ENCODE measurements at places on chromosomes 2 and 18.

GRCh38 chr18:35030277-35030989 lies 10.8 kb upstream of the MAPRE2 start:
- peak; percentile 50 for DNase-seq

GRCh38 chr2:82342356-82342755 lies 2037.8 kb upstream of the LRRTM1 start:
- no peak for DNase-seq

DNA sequence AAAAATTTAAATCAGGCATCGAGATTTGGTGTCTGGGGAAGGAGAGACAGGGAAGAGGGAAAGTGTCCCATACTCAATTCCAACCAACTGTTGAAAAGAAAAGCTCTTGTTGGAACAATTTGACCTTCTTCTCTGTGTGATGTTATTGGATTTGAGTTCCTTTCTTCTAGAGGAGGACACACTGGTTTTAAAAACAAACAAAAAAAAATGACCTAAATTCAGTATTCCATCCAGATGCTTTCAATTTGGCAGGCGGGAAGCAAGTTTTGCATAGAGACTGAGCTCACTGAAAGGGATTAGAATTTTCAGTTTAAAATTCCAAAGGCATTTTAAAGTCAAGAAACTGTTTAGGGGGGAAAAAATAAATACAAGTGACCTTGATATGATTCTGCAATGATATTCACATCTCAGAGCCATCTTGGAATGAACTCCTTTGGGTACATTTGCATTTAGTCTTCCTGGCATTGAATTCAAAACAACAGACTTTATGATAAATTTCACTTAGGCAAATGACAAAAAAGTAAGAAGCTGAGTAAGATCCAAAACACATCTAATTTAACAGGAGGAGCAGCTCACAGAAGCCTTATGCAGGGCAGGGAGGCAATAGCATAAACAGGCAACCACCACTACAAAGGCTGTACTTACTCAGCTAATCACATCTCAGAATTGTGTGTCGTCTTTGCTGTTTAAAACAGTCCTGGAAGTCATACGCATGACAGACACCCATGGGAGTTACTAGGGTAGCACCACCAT lies 126.8 kb downstream of the CDH20 start:
- DNase-seq, result no peak

- no peak for DNase-seq
These were observed 321.5 kb upstream of the HNRNPA3 start for GRCh38 chr2:176891105-176891504.

- no peak for DNase-seq
These were observed 25.3 kb downstream of the DARS1 start for GRCh38 chr2:135960150-135960549.

GRCh38 chr2:110994250-110994961 lies 126.3 kb upstream of the BCL2L11 start:
- DNase-seq, result no peak

- no peak for DNase-seq
These were observed 86.3 kb upstream of the KCTD1 start for GRCh38 chr18:26634631-26635030.

- no peak for DNase-seq
These were observed 255.7 kb upstream of the ATP5MC3 start for GRCh38 chr2:175437167-175437566.

DNA sequence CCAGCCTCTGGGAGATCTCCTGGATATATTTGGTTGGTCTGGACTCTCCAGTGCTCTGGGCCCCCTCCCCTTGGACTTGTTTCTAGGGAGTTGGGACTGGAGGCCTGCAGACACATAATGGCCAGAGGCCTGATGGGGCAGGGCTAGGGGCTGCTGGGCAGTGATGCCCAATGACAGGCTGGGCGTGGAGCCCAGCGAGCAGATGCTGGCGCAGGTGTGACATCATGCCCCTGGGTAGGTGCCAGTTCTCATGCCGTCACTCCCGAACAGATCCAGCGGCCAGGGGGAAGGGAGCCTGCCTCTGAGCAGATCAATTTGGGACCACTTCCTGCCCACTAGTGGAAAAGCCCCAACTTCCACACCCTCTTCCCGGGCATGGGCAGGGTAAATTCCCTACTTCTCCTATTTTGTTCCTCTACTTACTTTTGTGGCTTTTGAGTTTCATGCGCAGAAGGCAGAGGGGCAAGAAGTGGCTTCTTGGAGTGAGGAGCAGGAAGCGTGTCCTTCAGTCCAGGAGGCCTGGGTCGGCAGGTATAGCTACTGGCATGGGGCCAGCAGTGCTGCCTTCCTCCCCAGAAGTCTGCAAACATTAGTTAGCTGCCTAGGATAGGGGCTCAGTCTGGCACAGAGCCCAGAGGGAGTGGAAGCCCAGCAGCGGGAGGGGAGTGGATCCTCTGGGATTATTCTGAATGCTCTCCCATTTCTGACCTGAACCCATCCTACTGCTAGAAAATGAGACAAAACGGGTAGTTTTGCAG lies 6.1 kb downstream of the MPV17 start:
- no peak for DNase-seq

GRCh38 chr2:233199870-233200269 lies 51.6 kb upstream of the ATG16L1 start:
- DNase-seq, result no peak

- no peak for DNase-seq
These were observed 1102.1 kb upstream of the KLHL29 start for GRCh38 chr2:22282916-22283315.

DNA sequence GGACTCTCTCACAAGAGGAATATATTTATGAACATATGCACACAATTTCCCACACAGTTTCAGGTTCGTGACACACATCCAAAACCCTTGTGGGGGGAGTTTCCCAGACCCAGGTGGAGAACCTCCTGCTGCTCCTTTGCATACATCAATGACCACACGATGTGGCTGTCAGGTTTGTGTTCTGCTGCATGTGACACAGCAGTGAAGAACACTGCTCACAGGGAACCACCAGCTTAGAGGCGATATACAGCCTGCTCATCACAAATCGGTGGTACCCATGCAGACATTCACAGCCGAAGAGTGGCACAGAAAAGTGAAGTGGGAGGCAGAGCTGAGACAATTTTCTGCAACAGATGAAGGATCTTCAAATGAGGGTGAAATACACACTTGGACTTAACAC lies 175.6 kb upstream of the ZFP36L2 start:
- no peak for DNase-seq

DNA sequence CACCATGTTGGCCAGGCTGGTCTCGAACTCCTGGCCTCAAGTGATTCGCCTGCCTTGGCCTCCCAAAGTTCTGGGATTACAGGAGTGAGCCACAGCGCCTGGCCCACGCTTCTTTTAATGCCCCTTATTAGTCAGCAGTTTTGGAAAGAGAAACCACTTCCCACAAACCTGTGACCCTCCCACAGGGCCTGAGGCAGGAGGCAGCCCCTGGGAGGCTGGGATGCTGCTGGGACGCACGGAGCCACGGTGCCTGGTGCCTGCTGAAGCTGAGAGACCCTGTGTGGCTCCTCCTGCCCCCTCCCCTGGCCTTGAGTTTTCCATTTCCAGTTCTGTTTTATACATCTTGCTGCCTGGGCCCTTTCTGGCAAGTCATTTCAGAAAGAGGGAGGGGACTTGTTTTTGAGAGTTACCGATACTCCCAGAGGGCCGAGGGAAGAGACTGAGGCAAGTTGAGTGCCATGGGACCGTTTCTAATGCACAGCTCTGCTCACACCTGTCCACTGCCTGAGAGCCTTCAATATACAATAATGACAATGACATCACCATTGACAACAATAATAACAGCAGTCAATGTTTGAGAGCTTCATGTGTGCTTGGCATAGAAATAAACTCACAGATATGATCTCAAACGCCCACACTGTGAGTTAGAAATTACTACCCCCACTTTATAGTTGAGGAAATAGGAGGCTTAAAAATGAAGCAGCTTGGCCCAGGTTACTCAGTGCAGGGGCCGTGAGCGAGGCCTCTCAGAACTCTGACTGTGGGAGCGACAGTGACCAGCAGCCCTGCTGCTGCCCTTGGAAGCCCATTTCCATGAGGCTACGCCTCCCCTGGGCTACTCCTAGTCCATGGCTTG lies 78.1 kb upstream of the YWHAQ start:
- no peak for DNase-seq

DNA sequence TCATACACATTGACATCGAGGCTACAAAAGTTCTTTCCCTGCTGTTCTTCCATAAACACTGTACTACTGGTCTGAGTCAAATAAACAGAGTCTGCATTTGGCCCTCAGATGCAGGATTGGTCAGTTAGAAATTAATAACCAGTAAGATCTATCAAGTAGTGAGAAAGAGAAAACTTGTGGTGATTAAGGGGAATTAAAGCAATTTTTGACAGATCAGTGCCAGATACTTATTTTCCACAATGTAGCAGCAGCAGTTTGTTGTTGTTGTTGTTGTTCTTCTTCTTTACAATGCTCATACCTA lies 85.0 kb downstream of the IKZF2 start:
- DNase-seq, result no peak

DNA sequence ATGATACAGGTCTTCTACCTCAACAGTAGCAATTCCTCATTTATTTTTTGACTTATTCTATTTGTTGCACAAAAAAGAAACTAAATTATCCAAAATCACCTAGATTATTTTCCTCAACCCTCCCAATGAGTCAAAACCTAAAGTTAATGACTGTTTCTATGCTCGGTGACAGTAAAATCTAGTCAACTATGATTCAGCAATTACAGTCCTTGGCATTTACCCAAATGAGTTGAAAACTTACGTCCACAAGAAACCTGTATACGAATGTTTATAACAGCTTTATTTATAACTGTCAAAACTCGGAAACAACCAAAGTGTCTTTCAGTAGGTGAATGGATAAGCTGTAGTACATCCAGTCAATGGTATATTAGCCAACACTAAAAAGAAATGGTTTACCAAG lies 439.3 kb downstream of the CBLN2 start:
- no peak for DNase-seq

- DNase-seq, result no peak
These were observed 43.1 kb downstream of the TMEM185B start for GRCh38 chr2:120180066-120180465.

- no peak for DNase-seq
These were observed 686.7 kb downstream of the TMEM182 start for GRCh38 chr2:103448495-103448894.

- no peak for DNase-seq
These were observed 145.1 kb downstream of the PIEZO2 start for GRCh38 chr18:11004294-11004693.

- no peak for DNase-seq
These were observed 17.9 kb upstream of the RMC1 start for GRCh38 chr18:23485386-23485785.

- no peak for DNase-seq
These were observed 4.5 kb downstream of the GBX2 start for GRCh38 chr2:236163471-236164200.

- DNase-seq, result no peak
These were observed 275 bp downstream of the HOXD8 start for GRCh38 chr2:176129813-176130146.

DNA sequence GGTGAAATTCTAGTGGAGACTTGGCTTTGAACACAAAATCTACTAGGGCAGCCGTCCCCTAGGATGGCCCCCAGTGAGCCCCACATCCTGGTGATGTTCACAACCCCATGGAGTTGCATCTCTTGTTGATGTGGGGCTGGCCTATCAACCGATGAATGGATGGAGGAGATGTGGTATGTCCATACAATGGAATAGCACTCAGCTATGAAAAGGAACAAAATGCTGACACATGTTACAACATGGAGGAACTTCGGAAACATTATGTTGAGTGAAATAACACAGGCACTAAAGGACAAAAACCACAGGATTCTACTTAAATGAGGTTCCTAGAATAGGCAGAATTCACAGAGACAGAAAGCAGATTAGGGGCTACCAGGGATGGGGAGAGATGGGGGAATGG lies 80.1 kb upstream of the ASAP2 start:
- DNase-seq, result no peak

DNA sequence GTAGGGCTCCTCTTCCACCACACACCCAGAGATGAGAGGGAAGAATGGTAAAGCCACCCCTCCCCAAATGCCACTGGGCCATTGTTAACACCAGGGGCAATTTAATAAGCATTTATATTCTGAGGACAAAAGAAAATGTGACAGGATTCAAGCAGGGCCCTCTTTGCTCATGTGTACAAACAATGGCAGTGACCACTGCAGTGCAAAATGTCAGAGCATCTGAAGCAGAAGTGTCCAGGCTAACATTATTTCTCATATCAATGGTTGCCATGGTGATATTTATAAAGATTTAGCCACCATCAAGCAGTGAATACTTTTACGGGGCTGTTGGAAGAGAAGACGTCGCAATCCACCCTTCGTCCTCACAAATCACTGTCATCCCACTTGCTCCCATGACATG lies 10.8 kb upstream of the EPB41L3 start:
- no peak for DNase-seq

GRCh38 chr2:238515377-238515776 lies 88.7 kb downstream of the ASB1 start:
- no peak for DNase-seq

GRCh38 chr2:167964650-167965413 lies 282.6 kb downstream of the STK39 start:
- DNase-seq, result no peak

DNA sequence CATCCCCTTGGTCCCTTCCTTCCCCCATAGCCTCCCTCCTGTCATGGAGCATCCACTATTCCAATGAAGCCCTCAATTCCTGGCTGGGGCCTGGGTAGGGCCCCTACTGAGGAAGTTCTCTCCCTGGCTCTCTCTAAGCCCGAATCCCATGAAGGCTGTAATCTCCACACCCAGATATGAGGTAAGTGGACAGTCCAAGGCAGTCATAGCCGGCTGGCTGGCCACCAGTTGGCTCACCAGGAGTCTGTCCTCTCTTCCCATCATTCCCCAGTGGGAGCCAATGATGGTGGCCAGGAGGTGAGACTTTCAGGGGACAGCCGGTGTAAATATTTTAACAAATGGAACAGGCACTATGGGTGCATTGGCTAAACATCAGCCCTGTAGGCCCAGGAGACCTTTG lies 6.8 kb upstream of the TAF1B start:
- no peak for DNase-seq

- DNase-seq, result peak; percentile 70
These were observed 169.4 kb downstream of the THADA start for GRCh38 chr2:43426305-43427031.

- no peak for DNase-seq
These were observed 255.1 kb upstream of the CXCR4 start for GRCh38 chr2:136373029-136373428.

DNA sequence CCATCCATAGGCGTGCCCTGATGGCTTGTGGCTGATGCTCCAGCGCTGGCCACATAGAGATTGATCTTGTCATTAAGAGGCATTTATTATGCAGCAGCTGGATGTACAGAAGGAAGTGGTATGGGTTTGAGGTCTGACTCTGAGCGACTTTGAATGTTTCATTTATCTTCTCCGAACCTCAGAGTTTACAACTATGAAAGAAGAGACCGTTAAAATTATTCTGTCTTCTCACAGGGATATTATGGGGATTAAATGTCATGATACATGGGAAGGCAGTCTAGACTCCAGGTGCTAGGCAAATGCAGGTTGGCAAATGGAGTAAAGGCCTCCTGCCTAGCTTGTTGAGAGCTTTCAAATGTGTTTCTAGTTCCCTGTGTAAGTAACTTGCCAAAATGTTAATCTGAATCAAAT lies 30.3 kb downstream of the MOGAT1 start:
- DNase-seq, result no peak
